Central memory CD4-positive, alpha-beta T cell (primary cell): ENCODE measurements at places on chromosomes 11 and 22.

DNA sequence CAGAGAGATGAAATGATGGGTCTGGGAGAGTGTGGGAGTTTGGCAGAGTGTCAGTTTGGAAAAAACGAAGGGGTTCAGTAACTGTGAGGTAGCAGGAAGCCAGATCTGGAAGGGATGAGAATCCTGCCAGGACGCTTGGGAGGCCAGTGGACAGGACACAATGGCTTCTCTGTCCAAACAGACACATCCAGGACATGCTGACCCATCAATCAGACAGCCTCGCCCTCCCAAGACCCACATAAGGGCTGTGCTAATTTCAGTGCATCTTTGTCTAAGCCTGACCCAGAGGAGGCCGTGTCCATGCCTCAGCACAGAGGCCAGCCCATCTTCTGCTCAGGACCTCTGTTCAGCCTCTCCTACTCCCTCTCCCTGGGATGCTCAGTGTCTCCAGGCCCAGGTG, 576.5 kb upstream of the B3GAT1 start:
- no peak for DNase-seq

GRCh38 chr11:44126304-44126703, 30.8 kb downstream of the EXT2 start:
- DNase-seq: no peak

GRCh38 chr22:45742866-45743450, 71.3 kb downstream of the ATXN10 start:
- no peak for DNase-seq

DNA sequence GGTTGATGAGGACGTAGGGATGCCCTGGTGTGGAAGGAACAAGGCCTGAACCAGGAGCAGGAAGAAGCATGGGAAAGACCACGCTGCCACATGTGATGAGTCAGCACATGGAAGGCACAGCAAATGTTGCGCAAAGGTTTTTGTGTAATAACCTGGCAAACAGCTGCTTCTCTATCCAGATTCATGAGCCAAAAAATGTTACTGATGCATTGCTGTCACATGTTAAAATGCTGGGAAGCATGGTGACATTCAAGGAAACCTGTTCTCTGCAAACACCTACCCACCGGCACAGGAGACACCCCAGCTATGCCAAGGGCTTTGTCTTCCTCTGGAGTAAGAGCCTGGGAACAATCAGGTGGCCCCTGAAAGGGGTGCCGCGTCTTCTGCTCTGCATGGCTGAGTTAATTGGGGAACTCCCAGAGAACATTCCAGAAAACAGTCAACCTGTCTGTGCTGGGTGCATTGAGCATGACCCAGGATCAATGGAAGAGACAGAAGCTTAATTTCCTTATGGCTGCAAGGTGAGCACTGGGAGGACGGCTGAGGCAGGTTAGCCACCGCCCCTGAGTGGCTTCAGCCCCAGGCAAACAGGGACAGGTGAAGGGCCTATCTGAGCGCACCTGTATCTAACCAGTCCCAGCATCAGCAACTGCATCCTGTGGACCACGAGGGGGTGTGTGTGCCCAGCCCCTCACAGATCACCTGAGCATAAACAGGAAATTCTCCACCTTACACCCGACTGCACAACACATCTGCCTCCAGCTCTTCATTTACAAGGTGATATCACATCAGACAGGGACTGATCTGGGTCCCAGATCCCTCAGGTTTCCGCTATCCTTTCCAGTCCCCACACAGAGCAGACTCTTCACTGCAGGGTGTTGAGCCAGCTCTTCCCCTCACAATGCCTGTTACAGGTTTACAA, 108.4 kb downstream of the GGTLC2 start:
- DNase-seq: peak; percentile 53

DNA sequence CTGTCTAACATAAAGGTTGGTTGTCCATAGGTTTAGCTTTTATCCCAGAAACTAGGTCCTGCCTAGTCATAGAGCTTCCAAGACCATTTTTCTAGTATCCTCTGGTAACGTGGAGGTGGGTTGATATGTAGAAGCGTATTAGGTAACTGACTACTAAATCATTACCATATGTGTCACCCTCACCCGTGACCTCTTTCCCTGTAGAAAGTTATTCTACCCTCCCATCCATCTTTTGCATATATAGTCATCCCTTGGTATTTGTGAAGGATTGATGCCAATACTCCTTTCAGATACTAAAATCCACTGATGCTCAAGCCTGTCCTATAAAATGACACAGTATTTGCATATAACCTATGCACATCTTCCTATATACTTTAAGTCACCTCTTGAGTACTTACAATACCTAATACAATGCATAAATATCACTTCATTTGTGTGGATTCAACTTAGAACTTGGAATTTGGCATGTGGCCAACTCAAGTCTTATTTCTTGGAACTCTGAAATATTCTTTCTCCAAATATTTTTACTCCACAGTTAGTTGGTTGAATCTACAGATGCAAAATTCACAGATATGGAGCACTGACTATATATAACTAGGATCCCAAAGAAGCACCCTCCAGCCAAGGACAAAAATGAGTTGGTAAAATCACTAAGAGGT, 497.0 kb upstream of the TENM4 start:
- DNase-seq: no peak

DNA sequence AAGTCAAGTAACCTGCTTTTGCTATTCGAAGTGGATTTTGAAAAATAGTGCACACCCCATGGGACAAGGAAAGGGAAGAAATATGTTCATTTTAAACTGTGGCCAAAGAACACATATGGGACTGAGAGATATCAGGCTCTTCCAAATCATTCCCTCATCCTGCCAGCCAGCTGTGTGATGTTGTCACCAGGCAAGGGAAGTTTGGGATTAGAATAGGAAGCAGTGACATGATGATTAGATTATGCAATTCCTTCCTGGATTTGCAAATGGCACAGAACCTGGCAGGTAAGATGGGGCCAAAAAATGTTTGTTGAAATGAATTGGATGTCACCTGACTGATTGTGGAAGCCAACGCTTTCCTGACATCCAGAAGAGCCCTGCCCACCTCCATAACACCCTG, 4.9 kb upstream of the SCN3B start:
- DNase-seq: no peak

GRCh38 chr11:121550247-121551030, 97.7 kb upstream of the SORL1-AS1 start:
- no peak for DNase-seq

DNA sequence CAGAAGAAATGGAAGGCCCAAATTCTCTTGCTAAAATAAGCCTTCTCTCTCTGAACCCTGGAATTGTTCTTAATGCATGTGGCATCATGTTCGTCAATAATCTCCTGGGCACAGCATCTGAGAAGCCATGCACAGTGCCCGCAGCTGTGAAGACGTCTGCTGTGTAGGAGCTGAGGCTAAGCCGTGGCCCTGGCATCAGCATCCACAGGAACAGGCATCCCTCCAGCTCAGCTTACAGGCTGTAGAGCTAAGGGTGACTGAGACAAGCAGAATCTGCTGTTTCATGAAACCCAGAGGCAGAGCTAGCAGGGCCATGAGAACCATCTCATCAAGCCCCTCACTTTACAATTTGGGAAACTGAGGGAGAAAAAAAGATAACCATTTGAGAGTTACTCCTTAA, 60.6 kb downstream of the SEZ6L start:
- no peak for DNase-seq

DNA sequence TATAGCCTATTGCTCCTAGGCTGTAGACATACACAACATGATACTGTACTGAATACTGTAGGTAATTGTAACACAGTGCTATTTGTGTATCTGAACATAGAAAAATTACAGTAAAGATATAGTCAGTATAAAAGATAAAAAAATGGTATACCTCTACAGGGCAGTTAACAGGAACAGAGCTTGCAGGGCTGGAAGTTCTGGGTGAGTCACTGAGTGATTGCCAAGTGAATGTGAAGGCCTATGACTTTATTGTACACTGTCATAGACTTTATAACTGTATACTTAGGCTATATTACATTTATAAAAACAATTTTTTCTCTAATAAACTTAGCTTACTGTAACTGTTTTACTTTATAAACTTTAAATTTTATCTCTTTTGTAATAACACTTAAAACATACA, 332.4 kb upstream of the ARHGAP42 start:
- DNase-seq: no peak

DNA sequence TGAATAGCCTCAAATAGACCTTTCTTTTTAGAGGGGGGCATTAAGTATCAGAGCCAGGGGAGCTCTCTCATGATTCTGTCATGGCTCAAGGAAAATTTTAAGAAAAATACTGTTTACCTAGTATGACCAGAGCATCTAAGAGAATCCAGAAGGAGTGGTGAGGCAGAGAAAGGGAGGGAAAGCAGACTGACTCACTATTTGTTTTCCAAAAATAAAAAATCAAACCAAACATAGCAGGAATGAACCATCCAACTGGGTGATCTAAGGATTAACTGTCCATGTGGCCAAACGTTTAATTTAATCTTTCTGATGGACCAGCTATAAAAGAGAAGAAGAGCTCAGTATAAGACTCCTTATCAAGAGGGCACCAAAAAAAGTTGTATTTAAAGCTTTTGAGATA, 70.8 kb downstream of the GAB2 start:
- DNase-seq: no peak

GRCh38 chr11:30683176-30683575, 97.0 kb upstream of the MPPED2 start:
- DNase-seq: no peak

DNA sequence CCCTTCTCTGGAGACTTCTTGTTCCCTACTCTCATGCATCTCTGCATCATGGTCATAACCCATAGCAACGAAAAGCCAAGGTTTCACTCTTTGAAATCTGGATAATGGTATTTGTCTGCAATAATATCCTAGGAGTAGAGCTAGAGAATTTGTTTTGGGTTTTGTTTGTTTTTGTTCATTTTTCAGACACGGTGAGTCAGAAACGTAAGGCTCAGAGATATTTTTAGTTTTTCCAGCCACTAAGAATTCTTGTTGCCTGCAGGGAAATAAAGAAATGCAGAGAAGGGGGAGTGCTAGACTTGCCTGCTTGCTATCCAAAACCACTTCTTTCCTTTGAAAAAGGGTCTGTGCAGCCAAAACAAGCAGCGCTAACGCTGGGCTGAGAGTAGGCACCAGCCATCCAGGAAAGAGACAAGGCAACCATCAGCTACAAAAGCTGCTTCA, 26.0 kb downstream of the POU2AF3 start:
- DNase-seq: no peak

- peak; percentile 24 for DNase-seq
These were observed 12.8 kb upstream of the HYLS1 start for GRCh38 chr11:125874556-125875124.

DNA sequence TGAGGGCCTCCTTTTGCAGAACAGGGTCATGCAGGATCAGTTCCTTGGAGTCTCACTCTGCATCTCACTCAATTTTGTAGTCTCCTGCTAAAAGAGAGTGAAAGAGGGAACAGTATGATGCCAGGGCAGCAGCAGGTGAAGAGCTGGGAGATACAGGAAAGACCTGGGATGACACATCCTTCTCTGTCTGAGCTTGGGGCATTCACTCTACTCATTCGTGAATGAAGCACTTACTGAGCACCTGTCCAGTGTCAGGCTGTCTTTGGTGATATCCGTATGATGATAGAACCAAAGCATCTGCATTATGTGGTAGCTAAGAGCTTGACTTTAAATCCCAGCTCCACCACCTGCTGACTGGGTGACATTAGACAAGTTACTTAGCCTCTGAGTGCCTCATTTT, 14.4 kb downstream of the SREBF2 start:
- no peak for DNase-seq

GRCh38 chr11:67400251-67400941, 1.3 kb downstream of the PPP1CA start:
- no peak for DNase-seq

DNA sequence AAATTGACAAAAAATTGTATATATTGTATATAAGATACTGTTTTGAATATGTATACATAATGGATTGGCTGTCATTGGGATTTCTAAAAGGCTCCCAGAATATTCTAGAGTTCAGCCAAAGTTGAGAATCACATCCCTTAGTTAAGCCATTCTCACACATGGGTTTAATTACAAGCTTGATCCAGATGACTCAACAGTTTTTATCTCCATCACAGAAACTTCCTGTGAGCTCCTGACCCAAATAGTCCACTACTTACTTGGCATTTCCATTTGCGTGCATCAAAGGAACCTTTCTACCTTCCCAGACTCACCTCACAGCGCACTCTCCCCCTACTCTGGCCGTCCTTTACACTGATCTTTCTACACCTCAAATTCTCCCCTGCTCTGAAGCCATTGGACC, 184.8 kb upstream of the ARHGAP20 start:
- no peak for DNase-seq

GRCh38 chr11:2694995-2695939, 4.5 kb downstream of the KCNQ1OT1 start:
- no peak for DNase-seq

DNA sequence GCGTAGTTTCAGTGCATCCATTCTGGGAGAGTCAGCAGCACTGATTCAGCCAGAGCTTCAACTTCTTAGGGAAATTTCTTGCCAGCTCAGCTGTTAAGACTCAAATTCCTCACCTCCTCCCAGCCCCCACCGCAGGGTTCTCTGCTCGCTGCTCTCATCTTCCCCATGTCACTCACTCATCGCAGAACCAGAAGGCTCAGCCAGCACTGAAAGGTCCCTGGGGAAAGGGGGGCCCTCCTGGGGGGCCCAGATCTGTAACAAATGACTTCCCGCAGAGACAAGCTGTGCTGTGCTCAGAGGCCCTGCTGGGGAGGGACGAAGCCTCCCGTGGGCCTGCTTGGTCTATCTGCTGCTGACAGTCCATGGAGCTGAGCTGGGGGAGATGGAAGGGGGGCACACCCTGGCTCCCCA, 220.6 kb downstream of the NTM start:
- no peak for DNase-seq

- no peak for DNase-seq
These were observed 18.8 kb upstream of the CLNS1A start for GRCh38 chr11:77656362-77656761.

- no peak for DNase-seq
These were observed 49.4 kb downstream of the MAML2 start for GRCh38 chr11:96293598-96294021.

DNA sequence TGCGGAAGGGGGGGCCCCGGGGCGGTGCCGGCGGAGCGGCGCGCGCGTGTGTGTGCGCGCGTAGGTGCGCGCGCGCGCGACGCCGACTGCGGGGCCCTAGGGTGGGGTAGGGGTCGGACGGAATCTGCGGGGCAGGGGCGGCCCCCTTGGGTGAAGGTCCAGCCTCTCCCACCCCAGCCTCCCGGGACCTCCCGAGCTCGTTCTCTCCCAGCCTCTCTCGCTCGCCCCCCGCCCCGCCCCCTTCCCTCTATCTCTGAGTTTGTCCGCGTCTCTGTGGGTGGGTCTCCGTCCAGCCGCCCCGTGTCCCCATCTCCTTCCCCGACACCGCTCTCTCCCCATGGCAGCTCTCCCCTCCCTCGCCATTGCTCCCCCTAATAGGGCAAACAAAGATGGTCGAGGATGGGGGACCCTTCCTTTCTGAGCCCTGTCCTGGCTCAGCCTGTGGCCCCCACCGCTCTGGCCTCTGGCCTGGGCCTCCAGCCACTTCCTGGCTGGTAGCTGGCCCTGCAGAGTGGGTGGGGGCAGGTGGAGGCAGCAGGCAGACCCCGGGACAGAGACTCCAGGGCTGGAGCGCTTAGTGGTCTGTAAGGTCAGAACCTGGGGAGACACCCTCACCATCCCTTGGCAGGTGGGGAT, 33.0 kb upstream of the PRR5 start:
- no peak for DNase-seq

- no peak for DNase-seq
These were observed 30.1 kb upstream of the ANO5 start for GRCh38 chr11:22162756-22163155.

- DNase-seq: no peak
These were observed 201.4 kb downstream of the MAML2 start for GRCh38 chr11:96141626-96142025.

- DNase-seq: no peak
These were observed 1.6 kb downstream of the SESN3 start for GRCh38 chr11:95229199-95229992.
